Astrocyte of the cerebellum (primary cell): ENCODE measurements at places on chromosomes 5 and 9.

DNA sequence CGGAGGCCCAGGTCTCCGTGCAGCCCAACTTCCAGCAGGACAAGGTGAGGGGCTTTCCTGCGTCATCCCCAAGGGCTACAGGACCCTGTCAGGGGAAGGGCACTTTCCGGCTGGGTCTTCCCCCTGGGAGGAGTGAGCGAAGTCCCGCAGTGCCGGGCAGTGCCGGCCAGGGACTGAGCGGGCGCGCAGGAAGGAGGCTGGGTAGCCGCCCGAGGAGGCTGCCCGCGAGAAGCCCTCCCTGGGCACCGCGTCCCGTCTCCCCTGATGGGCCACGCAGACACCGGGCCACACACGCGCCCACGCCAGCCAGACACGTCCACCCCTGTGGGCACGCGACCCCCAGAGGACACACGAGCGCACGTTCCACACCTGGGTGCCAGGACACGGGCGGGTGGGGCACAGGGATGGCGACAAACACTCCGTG lies 357 bp downstream of the PTGDS start:
- DNase-seq: no peak

DNA sequence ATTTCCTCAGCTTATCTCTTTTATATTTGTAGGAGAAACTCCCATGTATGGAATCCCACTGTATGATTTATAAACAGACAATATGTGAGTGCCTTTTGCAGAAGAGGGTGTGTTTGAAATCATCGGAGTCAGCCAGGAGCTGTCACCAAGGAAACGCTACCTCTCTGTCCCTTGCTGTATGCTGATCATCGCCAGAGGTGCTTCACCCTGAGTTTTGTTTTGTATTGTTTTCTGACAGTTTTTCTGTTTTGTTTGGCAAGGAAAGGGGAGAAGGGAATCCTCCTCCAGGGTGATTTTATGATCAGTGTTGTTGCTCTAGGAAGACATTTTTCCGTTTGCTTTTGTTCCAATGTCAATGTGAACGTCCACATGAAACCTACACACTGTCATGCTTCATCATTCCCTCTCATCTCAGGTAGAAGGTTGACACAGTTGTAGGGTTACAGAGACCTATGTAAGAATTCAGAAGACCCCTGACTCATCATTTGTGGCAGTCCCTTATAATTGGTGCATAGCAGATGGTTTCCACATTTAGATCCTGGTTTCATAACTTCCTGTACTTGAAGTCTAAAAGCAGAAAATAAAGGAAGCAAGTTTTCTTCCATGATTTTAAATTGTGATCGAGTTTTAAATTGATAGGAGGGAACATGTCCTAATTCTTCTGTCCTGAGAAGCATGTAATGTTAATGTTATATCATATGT lies 18.0 kb upstream of the CTSL start:
- DNase-seq: no peak

DNA sequence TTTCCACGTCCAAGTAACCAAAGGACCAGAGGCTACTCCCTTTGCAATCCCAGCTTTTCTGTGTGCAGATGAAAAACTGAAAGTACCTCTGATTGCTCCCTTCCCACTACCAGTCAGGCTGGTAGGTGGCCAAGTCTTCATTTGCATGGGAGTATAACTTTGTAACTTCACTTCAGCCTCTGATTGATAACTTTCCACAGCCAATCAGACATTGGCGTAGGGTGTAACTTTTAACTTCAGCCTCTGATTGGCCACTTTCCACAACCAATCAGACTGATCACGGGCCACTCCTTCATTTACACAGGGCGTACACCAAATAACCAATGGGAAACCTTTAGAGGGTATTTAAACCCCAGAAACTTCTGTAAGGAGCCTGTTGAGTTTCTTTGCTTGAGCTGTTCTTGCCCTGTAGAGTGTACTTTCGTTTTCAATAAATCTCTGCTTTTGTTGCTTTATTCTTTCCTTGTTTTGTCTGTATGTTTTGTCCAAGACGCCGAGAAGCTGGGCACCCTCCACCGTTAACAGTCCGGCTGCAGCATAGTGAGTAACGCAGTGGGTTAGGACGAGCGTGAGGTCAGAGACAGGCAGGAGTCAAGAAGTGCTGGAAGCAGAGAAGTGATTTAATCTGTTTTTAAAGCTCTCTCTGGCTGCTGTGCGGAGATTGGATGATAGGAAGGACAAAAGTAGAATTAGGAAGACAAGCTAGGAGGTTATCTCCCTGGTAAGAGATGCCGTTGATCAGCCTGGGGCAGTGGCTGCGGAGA lies 3.5 kb upstream of the EXOSC2 start:
- peak; percentile 85 for DNase-seq

DNA sequence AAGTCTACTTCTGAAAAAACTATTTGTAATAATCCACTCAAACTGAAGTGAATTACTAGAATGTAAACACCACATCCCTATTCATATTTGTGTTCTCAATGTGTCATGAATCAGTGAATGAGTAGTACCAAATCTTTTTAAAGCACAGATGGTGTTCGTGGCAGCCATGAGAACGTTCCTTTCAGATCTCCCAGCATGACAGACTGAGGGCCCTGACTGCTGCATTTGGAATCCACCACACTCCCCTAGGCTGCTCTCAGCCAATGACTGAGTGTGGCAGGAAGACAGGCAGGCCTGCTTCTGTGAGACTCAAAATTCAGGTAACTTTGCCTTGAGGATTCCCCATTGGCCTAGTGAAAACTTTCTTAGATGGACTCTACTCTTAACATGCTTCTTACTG lies 10.9 kb upstream of the JMY start:
- DNase-seq: no peak

DNA sequence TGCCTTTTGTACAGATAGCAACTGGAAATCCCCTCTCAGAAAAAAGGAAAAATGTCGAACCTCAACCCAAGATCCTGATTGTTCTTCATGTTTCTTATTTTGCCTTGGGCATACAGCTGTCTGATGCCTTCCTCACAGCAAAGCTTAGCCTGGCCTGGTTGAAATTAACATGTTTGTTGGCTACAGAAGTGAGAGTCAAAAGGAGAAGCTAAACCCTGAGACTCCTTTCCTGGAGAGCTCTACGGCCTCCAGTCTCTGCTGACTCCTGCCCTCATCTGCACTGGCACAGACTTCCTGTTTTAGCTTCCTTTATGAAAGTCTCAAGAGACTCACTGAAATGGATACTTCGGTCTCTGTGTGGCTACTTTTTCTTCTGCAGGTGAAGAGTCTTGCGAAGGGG lies 186.7 kb downstream of the PARP8 start:
- DNase-seq: no peak

- DNase-seq: no peak
Observed at GRCh38 chr5:137218896-137219295, 280.2 kb downstream of the SPOCK1 start.

DNA sequence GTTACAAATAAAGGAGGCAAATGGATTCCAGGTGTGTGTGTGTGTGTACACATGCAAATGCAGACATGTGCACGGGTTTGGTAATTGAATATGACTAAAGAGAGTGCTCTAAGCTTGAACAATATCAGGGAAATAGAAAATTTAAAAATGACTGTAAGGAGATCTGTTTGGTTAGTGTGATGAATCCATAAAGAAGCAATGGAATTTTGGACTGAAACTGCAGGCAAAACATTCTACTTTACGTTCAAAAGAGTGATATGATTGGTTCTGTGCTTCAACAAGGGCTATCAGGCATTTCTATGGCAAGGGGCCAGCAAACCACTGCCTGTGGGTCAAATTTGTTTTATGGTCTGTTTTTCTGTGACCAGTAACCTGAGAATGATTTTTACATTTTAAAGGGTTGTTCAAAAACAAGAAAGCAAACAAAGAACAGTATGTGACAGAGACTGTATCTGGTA lies 332.8 kb upstream of the KLF9 start:
- no peak for DNase-seq

GRCh38 chr5:78731884-78732283 lies 83.3 kb upstream of the LHFPL2 start:
- DNase-seq: no peak

DNA sequence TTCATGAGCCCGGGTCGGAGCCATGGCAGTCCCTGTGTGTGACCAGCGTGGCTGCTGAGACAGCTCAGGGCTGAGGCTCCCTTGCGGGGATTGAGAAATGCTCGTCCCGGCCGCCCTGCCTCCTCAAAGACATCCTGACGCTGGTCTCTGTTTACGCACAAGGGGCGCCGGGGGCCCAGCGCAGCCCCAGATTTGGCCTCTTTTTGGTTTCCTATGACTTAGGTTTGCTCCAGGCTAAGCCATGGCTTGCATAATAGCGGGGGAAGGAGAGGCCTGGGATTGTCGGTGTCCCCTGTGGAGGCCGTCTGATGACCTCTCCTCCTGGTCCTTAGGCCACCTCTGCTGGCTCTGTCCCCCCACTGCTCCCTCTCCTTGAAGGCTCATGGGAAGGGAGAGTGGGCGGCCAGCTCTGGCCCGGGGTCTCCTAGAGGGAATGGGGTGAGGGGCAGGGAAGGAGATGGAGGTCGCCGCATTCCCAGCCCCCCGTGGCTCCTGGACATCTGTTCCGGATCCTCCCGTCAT lies 3.5 kb downstream of the LAMC3 start:
- no peak for DNase-seq

DNA sequence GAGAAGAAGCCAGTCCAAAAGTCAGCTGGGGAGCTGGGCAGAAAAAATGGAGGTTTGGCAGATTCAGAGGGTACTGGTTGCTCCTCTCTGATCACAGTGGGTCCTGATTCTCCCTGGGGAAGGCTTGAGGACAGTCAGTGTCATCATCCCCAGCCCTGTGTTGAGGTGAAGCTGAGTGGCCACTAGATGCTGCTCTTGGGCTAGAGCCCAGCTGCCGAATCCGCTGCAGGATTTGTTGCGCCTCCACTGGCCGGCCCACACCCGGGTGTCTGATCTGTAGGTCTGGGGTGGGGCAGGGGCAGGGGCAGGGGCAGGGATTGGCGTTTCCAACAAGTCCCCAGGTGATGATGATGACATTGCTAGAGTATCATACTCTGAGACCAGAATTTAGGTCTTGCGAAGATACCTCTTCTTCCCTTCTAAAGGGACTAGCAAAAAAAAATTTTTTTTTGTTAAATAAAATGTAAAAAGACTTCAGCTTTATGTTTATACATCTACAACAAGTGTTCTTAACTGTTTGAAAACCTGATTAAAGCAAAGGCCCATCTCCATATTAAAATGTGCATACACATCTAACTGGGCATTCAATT lies 106.8 kb downstream of the PDE6A start:
- peak; percentile 56 for DNase-seq

DNA sequence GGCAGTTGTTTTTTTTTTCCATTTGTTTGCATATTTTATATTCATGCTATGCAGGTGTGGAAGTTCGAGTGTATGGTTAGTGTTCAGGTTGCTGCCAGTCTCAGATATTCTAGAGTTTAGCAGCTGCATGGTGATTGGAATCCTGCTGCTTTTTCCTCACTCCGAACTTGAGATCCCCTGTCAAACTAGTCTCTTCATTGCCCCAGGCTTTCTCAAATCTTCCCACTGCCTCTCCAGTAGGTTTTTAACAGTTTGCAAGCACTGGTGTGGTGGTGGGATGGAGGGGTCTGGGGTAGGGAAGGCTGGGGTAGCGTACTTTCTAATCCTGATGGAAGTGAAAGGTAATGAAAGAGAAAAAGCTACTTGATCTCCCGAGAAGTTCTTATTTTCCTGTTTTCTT lies 112.9 kb downstream of the CHSY3 start:
- DNase-seq: no peak

DNA sequence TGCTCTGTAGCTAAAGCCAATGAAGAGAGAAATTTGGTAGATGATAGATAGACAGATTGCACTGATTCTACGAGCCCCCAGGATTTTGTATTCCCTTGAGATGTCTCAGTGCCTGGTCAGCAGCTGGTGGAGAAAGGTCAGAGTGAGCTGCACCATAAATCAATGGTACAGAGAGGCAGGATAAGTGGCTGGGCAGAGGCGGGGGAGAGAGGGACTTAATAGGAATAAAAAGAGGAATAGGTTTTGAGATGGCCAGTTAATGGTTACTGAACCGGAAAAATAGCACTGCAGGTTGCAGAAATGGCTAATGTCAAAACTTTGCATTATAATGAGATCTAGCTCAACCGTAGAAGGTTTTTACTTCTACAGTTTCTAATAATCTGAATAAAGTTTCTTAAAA lies 47.9 kb upstream of the SLC12A2 start:
- no peak for DNase-seq

- DNase-seq: no peak
Observed at GRCh38 chr9:91532325-91532724, 108.7 kb upstream of the NFIL3 start.

DNA sequence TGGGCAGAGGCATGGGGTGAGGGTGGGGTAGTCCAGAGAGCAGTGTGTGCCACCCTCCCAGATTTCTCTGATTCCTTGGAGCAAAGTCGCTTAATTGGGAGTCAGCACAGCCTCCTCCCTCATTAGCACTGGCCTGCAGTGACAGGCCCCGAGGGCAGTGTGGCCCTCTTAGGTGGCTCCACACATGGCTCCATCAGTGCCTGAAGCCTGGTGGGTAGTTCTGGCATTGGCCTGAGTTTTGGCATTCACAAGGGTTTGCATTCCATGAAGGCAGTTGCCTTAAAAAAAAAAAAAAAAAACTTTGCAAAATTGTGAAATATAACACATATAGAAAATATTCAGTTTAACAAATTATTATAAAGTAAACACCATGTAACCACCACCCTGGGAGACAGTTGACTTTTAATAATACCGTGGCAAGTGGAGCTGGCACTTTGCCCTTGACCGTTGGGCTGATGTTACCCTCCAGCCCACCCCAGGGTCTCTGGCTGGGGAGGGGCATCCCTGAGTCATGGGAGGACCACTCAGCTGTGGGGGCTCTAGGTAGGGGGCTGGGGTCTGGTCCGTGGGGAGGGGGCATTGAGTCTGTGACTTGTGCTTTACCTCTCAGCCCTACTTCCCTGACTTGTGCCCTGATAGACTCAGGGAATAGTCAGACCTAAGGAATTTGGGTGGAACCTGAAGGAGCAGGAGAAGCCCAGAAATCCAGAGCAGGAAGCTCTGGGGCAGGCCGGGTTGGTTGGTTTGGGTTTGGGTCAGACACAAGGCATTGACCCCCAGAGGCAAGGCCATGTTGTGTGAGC lies 51.3 kb upstream of the PITX1 start:
- DNase-seq: no peak

- DNase-seq: no peak
Observed at GRCh38 chr9:127960410-127961154, 20.2 kb downstream of the EEIG1 start.

DNA sequence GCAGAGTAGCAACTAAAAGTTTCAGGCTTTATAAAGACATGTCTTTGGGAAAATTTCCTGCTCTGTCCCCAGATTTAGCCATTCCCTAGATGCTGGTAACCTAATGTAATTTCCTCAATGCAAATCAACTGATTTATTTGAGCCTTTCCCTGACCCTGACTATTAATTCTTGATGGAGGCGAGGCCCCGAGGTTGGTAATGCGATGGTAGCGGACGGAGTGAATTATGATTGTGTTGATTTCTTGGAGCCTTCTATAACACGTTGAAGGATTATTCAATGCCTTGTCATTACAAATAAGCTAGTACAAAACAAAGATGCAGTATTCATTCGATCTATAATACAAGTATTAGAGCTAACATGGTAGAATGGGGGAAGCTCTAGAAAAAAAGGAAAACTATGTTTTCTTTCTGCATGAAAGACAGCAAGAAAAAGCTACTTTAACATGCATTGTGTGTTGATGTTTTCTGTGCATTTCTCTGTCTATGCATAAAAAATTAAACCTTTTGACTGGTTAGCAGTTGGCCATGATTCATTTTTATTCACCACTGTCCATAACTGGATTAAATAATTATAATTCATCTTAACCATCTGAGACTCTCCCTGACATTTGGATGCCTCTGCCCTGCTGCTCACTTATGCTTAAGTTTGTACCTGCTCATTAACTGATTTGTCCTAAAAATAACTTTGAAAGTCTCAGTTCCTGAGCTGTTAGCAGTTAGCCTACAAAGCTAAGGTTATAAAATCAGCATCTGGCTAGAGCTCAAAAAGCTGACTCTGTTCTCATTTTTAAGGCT lies 490.2 kb upstream of the NUDT12 start:
- no peak for DNase-seq

GRCh38 chr5:64971513-64971912 lies 202.8 kb downstream of the CWC27 start:
- no peak for DNase-seq
